ENCODE measurements at places on chromosomes 5 and 9.

- peak; percentile 59 for DNase-seq
These were observed at the start of gene ELOVL7 for GRCh38 chr5:60843936-60844905. Gene ELOVL7, minus strand, starts transcription at chr5:60844269. Its CDS starts 56,872 bp downstream, at chr5:60787397.

GRCh38 chr9:3758816-3759576 is 233.2 kb upstream of the RFX3 start:
- no peak for DNase-seq

GRCh38 chr9:89171231-89171630 is 7.4 kb downstream of the SHC3 start:
- no peak for DNase-seq

DNA sequence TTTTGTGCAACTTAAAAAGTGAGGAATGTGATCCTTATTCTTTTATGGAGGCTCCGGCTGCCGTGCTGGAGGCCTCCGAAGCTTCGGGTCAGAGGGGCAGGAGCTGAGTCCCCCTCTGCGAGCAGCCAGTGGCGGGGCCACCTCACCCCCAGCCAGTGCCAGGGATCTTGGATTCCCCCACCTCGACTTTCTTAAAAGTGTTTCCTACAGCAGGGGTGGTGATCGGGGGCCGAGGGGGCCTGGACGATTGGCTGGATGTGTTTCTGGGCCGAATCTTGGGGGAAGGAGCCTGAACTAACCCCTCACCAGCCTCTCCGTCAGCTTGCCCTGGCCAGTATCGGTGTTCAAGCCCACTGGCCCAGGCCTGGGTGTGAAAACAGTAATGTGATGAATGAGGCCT is 92.2 kb upstream of the LMX1B start:
- DNase-seq = no peak

GRCh38 chr5:96370976-96371375 is 62.1 kb downstream of the PCSK1 start:
- DNase-seq = no peak

DNA sequence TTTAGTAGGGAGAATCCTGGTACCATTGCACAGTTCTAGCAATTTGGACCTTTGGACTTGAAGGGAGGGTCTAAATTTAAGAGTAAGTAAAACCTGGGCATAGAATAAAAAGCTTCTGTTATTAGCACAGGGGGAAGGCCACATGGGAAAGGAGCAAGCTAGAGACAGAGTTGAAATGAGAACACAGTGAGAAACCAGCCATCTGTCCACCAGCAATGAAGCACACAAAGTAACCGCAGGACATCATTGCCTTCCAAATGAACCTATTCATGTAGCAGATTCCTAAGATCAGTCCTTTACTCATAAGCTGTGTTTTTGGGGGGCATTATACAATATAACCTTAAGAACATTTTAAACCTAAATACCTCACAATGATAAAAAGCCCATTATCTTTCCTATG is 407.4 kb downstream of the HCN1 start:
- no peak for DNase-seq

DNA sequence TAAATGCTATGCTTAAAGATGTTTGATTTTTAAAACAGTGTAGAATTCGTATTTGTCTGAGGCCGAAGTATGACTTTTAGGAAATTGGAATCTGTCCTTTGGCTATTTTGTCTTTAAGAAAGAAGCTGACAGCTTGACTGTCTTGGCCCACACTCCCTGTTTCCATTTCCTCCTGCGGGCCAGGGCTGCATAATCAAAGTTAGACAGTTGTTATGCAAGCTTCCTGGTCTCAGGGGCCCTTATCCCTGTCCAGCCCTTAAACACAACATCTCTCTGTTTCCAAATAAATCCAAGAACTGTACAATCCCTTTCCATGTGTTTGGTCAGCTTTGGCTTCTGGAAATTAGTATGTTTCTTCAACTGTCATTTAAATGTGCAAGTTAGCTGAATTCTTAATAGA is 54.6 kb upstream of the ECM2 start:
- no peak for DNase-seq

GRCh38 chr5:157454273-157454672 is 5.7 kb upstream of the NIPAL4 start:
- DNase-seq = no peak

DNA sequence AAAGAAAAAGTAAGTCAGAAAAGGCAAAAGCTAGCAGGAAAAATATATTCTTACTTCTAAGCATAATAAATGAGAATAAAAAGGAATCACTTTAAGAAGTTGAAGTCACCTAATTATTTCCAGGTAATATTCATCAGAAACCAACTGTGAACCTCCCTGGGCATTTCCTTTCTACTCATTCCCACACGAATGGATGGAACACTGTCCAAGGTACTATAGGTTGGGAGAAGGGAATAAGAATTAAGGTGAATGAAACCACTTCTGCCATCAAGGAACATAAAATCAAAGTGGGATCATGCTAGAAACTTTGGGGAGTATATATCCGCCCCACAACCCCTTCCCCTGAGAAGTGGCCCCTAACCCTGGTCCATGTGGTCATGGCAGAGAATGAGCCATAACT is 41.6 kb downstream of the PRELID2 start:
- DNase-seq = no peak

DNA sequence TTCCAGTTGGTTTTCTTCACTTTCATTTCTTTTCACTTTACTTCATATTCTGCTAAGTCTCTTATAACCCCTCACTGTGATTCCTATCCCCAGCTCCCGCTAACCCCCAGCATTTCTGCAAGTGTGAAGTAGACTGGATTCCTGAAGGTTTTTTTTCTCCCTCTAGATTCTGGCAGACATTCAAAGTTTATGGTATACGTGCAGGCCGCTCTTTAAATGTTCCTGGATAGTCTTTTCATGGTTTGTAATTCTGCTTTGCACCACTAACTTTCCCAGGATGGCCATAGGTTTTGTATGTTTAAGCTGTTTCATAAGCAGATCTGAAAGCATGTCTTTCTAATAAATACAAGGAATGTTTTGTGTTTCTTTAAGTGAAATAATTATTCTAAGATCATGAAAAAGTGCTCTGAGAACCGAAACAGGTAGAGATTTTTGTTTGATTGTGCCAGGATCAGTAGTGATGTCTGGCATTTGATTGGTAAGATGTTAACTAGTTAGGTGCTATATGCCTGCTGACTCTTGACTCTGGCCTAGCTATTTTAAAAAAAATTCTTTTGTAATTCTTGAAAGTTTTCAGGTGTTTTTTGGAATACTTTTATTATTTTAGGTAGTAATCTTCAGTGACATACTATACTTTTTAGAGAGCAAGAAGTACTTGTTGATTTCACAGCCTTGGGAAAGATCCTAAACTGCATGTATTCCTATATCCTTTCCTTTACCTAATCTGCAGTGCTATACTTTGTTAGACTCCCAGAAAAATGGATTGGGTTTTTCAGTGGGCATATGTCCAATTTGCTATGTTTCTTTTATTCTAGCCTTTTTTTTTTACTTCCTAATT is 29.7 kb downstream of the CNOT6 start:
- DNase-seq = no peak

DNA sequence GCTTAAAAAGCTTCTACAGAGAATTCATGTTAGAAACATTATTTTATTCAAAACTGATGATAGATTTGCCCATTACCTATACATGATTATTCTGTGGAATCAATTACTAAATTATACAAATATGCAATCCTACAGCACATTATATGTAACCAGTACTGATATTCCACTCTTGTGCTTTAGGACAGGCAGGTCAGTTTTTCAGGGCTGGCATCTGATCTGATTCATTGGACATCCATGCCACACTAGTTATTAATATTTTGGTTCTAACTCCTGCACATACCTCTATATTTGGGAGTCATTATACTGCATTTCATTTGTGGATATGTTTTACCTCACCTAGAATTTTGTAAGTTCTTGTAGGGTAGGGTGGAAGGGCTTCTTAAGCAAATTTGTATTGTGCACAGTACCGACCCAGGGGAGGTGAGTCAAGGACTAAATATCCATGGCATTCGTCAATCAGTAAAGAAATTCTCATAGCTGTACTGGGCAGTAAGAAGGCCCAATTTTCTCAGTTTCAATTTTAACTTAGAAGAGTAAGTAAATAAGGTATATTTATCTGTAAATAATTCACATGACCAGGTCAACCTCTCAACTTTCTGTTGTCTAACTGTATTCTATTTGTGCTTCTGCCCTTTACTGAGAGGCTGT is 33.5 kb downstream of the ELOVL7 start:
- peak; percentile 61 for DNase-seq

GRCh38 chr5:170268153-170268689 is 29.4 kb downstream of the LCP2 start:
- no peak for DNase-seq

- no peak for DNase-seq
These were observed 193.8 kb upstream of the GAS1 start for GRCh38 chr9:87141124-87141523.

DNA sequence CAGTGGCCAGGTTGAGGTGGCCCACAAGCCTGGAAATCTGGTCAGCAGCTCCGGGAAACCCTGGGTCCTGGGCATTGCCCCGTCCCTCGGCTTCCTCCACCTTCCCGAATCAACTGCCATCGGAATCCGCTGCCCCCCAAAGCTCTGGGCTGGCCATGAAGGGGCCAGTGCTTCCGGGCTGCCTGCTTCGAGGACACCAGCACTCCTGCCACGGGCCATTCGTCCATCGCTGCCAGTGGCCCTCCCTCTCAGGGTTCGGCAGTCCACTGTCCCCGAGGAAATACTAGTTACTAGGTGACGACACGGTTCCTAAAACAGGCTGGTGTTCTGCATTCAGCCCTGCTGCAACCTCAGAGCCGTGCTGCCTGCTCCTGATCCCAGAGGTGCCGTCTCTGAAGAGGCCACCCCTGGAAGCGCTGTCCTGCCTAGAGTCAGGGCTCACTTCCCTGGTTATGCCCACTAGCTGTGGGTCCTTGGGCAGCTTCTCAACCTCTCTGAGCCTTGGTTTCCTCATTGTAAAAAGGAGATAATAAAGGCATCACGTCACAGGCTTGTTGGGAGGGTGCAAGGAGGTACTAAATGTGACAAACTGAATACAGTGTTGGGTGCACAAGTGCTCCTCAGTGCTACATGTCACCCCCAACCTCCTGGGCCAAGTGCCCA is 3.5 kb upstream of the WDR5 start:
- no peak for DNase-seq

DNA sequence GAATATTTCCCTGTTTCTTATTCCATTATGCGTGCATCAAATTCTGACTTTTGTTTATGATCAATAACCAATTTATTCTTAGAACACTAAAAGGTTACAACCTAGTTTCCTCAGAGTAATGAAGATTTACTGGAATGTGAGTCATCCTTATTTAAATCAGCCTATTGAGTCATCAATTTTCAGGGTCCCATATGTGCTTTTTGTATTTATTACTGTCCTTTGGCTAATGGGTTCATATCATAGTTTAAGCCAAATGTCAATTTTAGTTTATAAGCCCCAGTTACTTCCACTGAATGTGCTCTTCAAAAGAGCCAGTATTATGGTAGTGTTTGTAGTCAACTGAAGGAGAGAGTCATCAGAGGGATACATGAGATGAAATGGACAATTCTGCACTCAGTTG is 359.2 kb downstream of the PRR16 start:
- no peak for DNase-seq

GRCh38 chr5:57887851-57888621 is 405.4 kb upstream of the ACTBL2 start:
- DNase-seq = peak; percentile 23

DNA sequence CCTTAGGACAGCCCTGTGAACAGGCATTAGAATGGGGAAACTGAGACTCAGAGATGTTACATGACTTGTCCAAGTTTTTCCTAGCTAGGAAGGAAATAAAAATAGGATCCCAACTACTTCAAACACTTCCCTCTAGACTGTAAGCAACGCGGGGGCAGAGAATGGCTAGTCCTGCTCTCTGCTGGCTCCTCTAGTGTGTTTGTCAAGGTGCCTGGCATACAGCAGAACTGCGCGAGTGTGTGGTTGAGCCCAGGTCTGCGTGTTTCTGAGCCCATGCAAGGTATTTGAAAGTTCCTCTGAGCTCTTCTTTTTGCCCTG is 152.5 kb downstream of the MACROH2A1 start:
- no peak for DNase-seq

DNA sequence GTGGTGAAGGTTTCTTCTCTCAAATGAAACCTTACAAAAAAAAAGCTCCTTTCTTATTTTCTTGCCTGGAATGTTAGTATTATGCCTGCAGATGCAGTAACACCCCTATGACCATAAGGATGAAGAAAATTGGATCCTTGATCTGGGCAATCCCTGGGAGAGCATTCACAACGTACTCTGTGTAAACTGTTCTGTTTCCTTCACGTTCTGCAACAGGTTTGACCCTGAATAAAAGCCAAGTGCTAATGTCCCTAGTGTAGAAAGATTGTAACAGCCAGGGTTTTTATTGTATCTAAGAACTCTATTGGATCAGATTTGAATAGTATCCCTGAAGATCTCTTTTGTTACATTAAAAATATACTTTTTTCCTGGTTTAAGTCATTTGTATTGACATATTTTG is 1639.6 kb upstream of the ACO1 start:
- no peak for DNase-seq

DNA sequence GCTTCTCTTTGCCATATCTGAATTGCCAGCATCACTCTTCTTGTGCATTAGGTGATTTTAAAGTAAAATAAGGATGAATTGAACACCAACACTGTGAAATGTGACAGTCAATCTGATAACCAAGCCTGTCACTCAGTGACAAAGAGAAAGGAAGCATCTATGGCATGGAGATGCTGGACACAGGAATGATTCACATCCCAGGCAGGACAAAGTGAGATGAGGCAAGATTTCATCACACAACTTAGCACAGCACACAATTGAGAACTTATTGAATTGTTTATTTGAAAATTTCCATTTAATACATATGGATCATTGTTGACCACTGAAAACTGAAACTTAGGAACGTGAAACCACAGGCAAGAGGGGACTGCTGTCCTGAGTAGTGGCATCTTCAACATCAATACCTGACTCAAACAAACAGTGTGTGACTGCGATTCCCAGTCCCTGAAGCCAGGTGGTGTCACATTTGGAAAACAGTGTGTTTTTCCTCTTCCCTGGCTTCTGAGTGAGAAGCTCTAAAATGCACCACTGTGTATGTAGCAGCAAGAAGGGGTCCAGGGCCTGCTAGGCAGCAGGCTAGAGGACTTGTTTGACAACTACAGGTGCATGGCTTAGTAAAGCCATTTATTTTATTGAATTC is 10.7 kb downstream of the GAPT start:
- no peak for DNase-seq

GRCh38 chr5:172356047-172356446 is 72.5 kb upstream of the UBTD2 start:
- no peak for DNase-seq

- DNase-seq = no peak
These were observed 47.6 kb downstream of the MCTP1 start for GRCh38 chr5:95237324-95237723.

- DNase-seq = no peak
These were observed 117.0 kb upstream of the CXCL14 start for GRCh38 chr5:135695656-135696313.

GRCh38 chr9:69674716-69675438 is 2.7 kb upstream of the APBA1 start:
- no peak for DNase-seq

Data from HepG2 (cell line).